Activated CD8-positive, alpha-beta memory T cell treated with anti-CD3 and anti-CD28 coated beads for 4 hours (primary cell): ENCODE measurements at places on chromosomes 4 and X.

GRCh38 chr4:179605196-179605595 lies 2163.0 kb upstream of the AGA start:
- DNase-seq = no peak

DNA sequence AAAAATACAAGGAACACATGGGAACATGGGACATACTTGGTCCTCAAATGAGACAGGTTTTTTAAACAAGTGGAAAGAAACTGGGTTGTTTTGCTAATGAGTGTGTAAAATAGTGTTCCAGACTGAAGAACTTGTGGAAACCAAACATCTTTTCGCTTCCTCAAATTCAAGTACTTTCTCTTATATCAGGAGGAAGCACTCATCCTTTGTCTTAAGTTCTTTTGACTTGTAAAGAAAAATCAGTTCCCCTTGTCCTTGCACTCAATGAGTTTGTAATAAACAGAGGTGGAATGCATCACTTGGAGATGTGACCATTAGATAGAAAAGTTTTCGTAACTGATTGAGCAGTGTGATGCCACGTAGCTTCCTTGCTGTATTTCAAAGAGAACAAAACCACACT lies 101.1 kb downstream of the PHOX2B start:
- no peak for DNase-seq

- no peak for DNase-seq
Measured at GRCh38 chr4:1370321-1371124, 23.5 kb downstream of the UVSSA start.

GRCh38 chrX:11381464-11381863 lies 88.3 kb downstream of the AMELX start:
- no peak for DNase-seq

- DNase-seq = no peak
Measured at GRCh38 chrX:63764946-63765345, 20.1 kb downstream of the ARHGEF9 start.

DNA sequence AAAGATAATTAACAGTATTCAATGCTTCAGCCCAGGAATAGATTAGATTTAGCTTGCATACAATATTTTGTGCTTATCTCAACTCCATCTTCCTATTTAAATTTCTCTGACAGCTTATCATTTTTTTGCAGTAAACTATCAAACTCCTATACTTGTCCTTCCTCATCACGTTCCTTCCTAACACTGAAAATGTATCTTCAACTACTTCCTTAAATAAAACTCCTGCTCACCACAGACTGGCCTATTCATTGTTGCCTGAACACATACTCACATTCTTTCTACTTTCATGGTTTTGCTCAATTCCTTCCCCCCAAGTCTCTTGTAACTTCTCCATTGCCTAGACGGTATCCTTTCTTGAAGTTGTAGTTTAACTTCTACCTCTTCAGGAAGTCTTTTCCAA lies 28.5 kb upstream of the PTPN13 start:
- DNase-seq = no peak

GRCh38 chr4:2811830-2812611 lies 19.1 kb downstream of the SH3BP2 start:
- no peak for DNase-seq

- DNase-seq = no peak
Measured at GRCh38 chr4:190017357-190018200, 9.5 kb downstream of the FRG2 start.

DNA sequence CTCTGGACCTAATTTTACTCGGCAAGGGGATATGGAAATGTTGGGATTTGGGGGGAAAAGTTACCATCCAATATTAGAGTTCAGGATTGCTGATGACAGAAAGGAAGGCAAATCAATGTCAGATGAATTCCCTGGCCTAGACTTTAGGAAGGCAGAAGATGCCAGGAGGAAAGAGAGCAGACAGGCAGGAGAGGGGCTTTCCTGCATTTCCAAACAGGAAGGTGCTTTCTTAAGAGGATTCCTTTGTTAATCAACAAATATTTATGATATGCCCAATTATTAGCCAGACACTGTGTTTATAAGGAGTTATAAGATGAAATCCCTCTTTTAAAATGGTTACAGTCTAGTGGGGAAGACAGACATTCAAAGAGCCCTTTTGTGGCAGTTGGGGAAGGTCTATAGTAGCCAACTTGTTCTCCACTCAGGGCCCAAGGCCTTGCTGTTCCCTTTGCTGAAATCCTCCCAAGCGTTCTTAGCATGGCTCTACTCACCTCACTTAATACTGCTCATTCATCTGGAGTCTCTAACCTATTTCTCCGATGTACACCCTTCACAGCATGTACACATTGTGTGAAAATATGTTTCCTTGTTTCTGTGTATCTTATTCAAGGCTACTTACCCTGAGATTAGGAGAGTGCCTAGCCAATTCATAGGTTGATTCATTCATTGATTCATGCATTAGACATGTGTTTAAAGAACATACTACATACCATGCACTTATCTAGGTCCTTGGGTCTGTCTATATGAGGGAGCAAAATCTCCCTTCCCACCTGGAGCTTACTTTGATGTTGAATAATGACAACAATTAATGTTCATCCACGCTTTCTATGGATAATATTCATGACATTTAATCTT lies 5.3 kb downstream of the IGFBP7 start:
- DNase-seq = no peak

GRCh38 chr4:128394778-128395177 lies 107.2 kb upstream of the PGRMC2 start:
- no peak for DNase-seq

DNA sequence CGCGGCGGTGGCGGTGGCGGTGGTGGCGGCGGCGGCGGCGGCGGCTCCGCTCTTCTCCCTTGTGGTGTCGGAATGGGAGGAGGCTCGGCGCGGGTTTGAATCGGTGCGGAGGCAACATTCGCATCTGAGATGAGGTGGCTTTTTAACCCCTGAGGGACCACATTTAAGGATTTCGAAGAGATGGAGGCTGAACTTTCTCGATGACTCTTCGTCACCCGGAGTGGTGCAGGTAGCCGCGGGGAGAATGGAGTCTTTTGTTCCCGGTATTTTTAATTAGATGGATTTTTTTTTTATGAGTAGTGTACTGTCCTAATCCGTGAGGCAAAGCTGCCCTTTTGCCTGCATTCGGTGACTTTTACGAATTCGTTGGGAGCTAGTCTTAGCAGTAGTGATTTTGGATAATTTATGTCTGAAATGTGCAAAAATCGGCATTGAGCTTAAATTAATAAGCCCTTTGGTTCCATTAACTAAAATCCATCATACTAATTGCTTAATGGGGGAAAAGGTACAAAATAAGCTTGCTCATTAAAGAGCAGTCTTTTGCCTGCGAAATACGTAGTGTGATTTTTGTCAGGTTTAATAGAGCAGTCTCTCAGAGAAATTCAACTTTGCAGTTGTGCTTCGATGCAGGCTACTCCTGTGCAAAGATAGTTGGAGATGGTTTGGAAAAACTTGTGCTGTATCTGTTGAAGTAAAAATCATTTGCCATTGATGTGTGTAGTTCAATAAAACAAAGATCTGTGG lies 206.2 kb downstream of the TENM3 start:
- no peak for DNase-seq

DNA sequence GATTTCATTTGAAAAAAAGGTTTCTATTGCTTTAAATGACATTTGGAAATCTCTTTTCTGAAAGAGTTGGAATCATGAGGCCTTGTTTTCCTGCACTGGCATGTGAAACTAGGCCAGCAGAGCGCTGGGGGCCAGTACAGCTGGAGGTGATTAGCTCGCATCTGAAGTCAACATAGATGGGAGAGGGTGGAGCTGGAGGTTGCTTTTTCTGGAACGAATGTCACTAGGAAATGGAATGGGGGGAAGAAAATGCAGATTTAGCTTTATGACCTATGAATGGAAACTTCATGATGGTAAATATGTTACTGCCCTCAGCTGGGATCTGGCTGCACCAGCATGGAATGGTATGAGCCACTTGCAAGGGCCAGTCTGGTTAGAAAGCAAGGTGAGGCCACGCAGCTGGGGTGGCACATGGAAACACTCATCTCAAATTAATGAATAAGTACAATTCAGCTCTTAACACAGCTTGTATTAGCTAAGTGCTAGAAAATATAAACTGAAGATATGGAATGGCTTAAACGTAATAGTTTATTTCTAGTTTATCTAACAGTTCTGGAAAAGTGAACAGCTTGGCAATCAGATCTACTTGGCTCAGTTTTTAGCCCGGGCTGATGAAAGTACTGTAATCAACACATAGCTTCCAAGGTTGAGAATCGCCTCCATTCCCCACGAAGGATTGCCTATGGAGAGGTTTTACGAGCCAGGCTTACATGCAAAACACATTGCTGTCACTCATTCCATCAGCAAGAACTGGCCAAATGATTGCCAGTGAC lies 32.5 kb downstream of the SLC10A6 start:
- no peak for DNase-seq
